ENCODE measurements at places on chromosomes 12 and 14.

- DNase-seq = no peak
These were observed 636.1 kb downstream of the TMTC2 start for GRCh38 chr12:83322809-83323208.

DNA sequence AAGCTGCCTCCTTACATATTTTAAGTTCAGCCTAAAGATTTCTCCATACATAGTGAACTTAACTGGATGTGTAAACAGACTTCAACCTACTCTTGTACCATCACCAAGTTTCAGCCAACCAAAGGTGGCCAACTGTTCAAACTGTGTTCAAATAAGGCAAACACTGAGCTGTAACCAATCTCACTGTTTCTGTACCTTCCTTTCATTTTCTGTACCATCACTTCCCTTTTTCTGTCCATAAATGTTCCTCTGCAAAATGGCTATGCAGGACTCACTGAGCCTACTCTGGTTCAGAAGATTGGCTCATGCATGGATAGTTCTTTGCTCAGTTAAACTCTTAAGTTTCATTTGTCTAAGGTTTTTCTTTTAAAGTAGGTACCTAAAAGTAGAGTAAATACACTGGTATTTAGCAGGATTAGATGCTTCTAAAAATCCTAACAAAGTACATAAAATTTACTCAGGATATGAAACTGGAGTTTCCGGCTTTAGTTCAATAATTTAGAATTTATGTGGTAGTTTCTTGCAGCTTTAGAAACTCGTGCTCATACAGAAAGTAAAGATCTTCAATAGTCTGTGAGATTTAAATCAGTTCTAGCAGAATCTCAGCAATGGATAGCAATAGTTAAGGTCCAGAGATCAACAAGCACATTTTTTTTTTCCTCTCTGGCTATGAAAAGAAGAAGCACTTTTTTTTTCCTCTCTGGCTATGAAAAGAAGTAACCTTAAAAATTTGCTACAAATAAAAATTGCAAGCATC, 282.0 kb upstream of the PPFIA2 start:
- DNase-seq = no peak

- no peak for DNase-seq
These were observed 648 bp downstream of the ERP27 start for GRCh38 chr12:14937689-14938088.

DNA sequence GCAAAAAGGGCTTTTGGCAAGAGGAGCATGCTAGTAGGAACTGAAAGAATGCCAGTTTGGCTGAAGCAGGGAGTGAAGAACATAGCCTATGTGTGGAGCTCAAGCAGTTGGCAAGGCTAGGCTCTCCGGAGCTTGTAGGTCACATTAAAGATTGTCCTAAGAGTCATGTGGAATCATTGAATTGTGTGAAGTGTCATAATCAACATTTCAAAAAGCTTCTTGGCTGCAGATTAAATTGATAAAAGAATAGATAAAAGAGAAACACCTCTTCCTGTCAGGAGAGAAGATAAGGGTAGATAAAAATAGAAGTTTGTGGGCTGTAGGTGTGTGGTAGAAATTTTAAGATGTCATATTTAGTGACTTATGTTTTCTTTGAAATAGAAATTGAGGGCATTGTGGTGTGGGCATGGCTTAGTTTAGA, 36.1 kb downstream of the CPSF6 start:
- DNase-seq = no peak

DNA sequence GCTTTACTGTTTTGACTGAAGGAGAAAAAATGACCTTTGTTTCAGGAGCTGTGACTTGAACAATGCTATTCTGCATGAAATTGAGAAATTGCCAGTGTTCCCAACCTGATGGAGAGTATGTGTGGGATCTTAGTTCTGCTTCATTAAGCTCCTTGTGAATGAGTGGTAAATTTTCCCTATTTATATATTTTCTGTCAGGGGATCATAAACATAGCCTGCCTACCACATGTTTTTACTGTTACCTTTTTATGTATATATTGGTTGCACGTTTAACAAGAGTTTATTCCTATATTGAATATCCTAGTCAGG, 271.7 kb downstream of the PDZRN4 start:
- no peak for DNase-seq

- no peak for DNase-seq
These were observed 7.5 kb downstream of the RIN3 start for GRCh38 chr14:92521058-92521415.

DNA sequence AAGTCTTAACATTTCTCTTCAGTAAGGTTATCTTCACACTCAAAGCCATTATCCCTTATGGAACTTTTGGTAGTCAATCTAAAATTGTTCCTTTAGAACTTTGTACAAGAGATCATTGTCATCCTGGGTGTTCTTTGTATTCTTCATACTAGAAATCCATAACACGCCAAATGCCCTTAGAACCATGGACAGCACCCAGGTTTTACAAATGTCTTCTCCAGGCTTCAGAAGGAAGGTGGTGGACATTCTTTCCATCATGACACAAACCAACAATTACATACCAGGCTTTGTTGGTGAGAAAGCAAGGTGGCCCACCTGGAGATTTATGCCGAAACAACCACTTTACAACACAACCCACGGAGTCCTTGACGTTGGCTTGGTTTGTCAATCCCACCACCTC, 365.6 kb upstream of the TBX3 start:
- DNase-seq = no peak

- DNase-seq = peak; percentile 4
These were observed 34.6 kb upstream of the NFKBIA start for GRCh38 chr14:35438910-35439713.

DNA sequence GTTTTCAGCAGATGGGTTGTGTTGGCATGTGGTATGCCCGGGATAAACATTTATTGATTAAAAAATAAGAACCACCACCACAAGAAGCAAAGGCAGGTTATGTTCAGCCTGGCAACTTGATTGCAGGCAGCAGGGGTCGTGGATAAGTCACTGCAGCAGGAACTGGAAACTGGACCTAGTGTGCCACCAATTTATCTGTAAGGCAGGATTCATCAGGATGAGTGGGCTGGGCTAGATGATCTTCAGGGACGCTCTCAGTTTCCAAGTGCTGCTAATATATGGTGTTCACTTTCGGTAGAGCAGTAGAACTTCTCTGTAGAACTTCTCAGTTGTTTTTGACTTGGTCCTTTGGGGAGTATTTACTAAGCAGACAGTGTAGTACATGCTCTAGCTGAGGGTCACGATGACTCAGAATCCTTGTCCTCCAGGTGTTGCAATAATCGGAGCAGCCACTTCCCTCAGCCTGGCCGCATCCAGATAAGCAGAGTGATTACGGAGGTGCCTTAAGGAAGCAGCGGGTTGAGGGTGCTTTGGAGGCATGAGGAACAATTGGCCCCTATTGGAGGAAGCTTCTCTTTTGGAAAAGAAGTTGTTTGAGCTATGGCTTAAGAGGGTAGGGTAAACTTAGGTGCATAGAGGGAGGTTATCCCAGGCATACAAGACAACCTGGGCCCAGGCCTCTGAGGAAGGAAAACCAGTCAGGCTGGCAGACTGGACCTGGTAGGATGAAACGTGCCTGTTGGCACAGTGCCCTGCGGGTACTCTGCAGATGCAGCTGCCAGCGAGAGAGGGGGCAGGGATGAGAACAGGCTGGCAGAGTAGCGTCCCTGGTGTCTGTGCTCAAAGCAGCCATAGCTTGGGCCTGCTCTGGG, 104.0 kb downstream of the GPR135 start:
- DNase-seq = no peak

DNA sequence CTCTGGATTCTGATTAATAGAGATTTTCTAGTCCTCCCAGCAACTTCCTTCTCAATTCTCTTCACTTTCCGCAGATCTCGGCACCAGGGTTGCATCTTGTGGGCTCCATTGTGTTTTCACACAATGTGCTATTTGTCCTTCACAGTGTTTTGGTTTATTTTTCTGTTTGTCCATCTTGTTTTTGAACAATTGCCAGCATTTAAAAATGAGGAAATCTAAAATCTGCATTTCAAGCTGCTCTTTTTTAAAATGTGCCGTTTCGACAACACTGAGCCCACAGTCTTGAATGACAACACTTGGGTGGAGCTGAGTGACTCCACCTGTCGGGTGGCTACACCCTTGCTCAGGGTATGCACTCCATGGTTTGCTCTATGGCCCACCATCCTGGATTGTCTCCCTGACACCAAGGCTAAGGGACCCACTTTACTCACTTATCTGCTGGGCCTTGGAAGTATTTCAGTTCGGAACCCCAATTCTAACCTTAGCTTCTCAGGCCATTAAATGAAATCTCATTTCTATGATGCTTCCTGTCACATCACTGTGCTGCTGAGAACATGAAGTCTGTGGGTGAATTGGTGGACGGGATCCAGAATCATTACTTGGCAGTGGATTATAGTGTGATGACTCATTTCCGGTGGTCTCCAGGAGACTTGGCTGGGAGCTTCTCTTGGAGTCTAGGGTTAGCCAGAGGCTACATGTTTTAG, 3.4 kb upstream of the MYRFL start:
- DNase-seq = no peak

GRCh38 chr12:52703424-52703823, at the start of gene KRT77:
TSS of gene KRT77 (minus strand) at chr12:52703524. CDS start at chr12:52703434, 90 bp downstream.
- DNase-seq = no peak

DNA sequence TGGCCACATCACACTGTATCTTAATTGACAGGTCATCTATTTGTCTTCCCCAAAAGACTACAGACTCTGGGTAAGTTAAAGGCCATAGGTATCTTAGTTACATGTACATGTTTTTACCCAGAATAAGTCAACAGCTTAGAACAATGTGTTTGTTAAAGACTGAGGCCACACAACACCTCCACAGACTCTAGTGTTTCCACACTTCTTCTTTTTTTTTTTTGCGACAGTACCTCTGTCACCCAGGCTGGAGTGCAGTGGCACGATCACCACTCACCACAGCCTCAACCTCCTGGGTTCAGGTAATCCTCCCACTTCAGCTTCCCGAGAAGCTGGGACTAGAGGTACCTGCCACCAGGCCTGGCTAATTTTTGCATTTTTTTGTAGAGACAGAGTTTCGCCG, 1.3 kb downstream of the GPN3 start:
- DNase-seq = no peak

DNA sequence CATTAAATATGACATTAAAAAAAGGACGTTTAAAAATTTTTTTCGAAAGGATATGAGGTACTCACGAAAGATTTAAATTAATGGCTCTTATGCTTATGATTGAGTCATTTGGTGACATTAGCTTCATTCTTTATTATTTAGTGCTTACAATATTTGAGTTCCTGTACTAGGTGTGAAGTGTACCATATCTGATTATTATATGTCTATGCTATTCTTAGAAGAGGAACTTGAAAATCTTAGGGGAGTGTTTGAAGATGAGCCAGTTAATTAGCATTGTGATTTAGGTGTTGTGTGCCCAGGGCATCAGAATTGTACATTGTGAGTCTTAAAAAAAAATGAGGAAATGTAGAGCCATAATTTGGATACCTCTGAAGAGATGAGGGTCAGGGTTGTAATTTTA, 118.6 kb downstream of the FUT8 start:
- DNase-seq = no peak

- DNase-seq = no peak
These were observed 32.2 kb upstream of the DCD start for GRCh38 chr12:54680374-54680773.

All from NCI-H187 (cell line).